Gastrocnemius medialis (tissue), 4 donors: ENCODE measurements at places on chromosomes 12 and 14.

GRCh38 chr14:97248973-97249372, 451.8 kb downstream of the VRK1 start:
- no peak for DNase-seq

- no peak for DNase-seq
These were observed 1.8 kb downstream of the SPSB2 start for GRCh38 chr12:6871052-6871957.

DNA sequence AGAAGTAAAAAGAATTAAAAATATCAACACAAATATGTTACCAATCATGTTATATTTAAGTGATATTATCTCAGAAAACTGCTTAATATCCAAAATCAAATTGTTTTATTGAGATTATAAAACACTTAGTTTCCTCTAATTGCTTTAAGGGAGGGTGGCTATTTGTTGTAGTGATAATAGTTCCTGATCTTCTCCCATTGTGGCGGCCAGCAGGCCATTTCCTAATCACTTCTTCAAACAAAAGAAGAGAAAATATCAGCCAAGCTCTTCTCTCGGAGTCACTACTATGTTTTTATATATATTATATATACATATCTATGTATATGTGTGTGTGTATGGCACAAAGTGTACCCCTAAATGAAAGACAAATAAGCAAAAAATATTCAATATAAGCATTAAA, 31.5 kb downstream of the ERO1A start:
- no peak for DNase-seq

DNA sequence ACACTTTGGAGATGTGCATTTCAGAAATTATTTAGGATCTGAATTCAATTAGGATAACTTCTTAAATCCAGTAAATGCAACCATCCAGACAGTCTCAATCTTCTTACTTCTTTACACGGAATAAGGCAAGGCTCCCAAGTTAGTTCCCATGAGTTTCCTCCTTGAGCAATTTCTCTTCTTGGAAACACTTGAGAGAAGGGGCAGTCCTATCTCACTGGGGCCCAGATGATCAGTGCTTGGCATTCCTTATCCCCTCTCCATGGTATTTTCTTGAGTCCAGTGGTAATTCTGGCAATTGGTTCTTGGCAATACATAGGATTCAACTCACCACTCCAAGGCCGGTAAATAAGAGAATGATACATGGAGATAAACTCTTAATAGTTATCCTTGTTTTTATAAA, 87.1 kb upstream of the PTHLH start:
- DNase-seq, result no peak

DNA sequence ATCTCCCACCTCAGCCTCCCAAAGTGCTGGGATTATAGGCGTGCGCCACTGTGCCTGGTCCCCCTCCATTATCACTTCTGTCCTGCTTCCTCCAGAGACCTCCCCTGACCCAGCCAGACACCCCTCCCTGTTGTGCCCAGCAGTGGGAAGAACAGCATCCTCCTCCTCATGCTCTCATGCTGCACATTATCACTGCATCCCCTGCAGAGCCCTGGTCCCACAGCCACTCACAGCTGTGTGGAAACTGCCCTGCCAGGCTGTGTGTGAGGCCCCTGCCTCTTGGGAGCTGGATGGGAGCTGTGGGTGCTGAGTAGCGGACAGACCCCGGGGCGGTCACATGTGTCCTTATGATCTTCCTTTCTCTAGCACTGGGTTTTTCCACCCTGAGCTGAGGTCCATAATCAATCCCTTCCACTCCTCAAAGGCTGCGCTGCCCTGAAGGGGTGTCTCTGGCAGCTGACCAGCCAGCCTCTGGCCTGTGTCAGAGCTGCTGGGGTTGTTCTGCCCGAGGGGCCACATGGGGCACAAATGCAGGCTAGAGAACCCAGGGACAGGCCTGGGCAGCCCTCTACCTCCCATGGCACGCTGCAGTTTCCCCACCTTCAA, 9.2 kb downstream of the HIP1R start:
- DNase-seq, result no peak

DNA sequence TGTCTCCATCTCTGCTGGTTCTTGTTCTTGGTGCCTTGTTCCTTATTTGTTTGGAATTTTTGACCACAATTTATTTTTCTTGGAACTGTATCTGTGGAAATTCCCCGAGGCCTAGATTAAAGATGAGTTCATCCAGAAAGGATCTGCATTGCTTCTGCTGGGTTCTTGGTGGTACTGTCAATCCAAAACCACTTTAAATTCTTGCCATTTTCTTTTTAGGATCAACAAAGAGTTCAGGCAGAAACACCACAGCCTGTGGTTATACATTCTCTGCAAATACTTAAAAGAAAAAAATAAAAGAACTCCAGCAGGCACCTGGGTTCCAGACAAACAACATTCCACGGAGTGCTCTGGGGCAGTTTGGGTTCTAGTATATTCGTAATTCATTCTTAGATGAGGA, 6.0 kb upstream of the VAMP1 start:
- DNase-seq, result no peak

DNA sequence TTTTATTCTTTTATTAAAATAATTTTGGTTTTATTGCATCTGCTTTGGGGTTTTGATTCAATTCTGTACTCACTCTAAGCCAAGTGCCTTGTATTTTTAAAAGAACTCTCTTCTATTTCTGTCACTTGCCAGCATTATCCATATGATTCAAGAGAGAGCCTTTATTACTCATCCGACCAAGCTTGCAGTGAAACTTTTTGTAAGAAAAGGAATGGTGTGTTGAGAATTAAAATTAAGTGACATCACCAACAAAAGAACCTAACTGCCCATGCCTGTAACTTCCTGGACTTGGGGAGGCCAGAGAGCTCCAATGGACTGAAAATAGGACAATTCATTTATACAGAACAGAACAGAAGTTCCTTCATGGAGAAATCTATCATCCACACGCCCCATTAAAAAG, 52.1 kb downstream of the GALNT4 start:
- no peak for DNase-seq

DNA sequence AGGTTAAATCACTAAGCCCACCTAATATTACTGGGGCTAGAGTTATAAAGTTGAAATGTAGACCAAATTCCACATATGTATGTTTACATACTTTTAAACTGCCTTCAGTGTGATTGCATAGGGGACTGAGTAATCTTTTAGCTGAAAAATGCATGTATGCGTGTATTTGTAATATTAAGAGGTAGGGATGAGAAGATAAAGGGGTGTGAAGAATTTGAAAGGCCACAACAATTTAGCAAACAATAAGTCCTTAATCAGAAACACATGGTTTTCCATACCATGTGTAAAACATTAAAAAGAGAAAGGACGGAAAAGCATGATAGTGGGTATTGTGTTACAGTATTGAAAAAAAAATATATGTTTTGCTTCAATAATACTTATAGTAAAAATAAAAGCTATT, 919.9 kb upstream of the FLRT2 start:
- no peak for DNase-seq

GRCh38 chr12:114662512-114663177, 21.3 kb downstream of the TBX3 start:
- peak; percentile 63 for DNase-seq
